Upper lobe of right lung (tissue), 1 donor: ENCODE measurements at places on chromosomes 12 and 14. TPM values are rescaled to one million over a fixed set of nuclear protein-coding genes. Genes with fewer than 3 reads are reported as not detected.
A peak's percentile ranks its signal among the peaks of the same experiment; 100 is the strongest.

GRCh38 chr12:24562771-24563431, 386.0 kb downstream of the BCAT1 start:
- H3K36me3 ChIP-seq = no peaks in the 10 kb centered on the region
- H3K4me1 ChIP-seq = peaks cover 13% of the 10 kb centered on the region
- peak overlapping the region; percentile 76 for H3K4me3 ChIP-seq
- peak overlapping the region; percentile 75 for H3K27ac ChIP-seq
- H3K27me3 ChIP-seq = peaks cover 18% of the 10 kb centered on the region

DNA sequence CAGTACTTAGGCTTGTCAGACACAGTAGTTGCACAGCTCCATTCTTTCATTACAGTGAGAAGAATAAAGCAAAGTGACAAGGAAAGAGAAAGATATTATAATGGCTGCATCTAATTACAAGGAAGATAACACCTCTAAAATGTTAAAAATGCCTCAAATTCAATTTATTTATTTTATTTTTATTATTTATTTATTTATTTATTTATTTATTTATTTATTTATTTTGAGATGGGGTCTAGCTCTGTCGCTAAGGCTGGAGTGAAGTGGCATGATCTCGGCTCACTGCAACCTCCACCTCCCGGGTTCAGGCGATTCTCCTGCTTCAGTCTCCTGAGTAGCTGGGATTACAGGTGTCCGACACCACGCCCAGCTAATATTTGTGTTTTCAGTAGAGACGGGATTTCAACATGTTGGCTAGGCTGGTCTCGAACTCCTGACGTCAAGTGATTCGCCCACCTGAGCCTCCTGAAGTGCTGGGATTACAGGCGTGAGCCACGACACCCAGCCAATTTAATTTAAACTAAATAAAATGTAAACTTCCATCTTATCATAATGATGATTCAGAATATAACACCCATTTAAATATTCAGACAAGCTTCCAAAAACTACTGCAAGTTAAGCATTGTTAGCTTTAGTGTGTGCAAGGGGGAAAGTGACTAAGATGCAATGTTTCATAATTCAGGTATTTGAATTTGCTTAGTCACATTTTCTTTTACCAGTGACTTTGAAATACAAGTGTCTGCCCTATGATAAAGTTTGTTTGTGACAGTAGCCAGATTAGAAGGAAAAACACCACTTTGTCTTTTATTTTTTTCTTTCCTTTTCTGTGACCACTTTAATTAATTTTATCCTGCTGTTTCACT, 2.4 kb upstream of the CFAP54 start:
- H3K27me3 ChIP-seq = no peaks in the 10 kb centered on the region
- no peak for DNase-seq
- no peak overlapping the region for H3K4me3 ChIP-seq
- peaks cover 8% of the 10 kb centered on the region for H3K4me1 ChIP-seq
- no peak overlapping the region for H3K27ac ChIP-seq

DNA sequence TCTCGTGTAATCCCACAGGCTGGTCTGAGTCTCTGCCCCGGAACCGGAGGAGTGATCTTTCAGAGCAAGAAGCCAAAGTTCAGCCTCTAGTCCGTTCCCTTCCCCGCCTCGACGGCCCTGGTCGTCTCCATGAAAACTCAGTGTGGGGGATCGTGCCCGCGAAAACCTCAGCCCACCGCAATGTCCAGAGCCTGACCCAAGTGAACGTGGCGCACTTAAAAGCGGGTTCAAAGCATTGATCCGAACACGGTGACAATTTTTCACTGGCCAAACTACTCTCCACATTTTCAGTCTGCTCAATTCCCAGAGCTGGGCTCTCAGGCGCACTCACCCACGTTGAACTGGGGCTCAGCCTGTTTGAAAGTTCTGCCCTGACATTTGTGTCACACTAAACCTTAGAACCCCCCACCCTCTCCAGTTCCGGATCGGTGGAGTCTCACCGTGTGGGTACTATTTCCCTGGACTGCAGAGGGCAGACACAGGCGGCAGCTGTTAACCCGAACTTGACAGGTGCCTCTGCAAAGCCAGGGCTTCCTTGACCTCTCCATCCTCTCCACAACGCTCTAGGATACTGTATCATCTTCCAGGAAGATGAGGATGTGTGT, 886 bp upstream of the PRICKLE1 start:
- H3K4me3 ChIP-seq = peak overlapping the region; percentile 82
- peaks cover 10% of the 10 kb centered on the region for H3K27me3 ChIP-seq
- H3K4me1 ChIP-seq = peaks cover 25% of the 10 kb centered on the region
- H3K36me3 ChIP-seq = no peaks in the 10 kb centered on the region
- no peak overlapping the region for H3K27ac ChIP-seq
- no peak for DNase-seq

PDE3A gene
- 8.4 TPM for total RNA-seq

DNA sequence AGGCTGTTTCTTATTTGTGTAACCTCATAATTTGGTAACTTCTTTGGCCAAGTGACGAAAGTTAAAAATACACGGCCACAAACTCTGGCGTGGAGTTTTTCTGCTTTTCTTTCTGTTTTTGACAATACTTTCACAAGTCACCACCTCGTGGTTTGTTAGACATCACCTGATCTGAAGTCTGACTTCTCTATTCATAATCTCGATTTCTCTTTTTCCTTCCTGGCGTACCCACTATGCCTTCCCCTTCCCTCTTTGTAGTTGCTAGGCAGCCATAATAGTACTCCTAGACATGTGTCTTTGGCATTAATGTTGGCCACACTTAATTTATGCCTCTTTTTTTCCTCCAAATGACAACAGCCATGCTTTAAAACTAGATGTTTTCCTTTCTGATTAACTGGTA, 97.6 kb downstream of the POLR3B start:
- H3K4me3 ChIP-seq = no peak overlapping the region
- no peak for DNase-seq
- H3K27ac ChIP-seq = no peak overlapping the region
- H3K36me3 ChIP-seq = peaks cover 26% of the 10 kb centered on the region

DNA sequence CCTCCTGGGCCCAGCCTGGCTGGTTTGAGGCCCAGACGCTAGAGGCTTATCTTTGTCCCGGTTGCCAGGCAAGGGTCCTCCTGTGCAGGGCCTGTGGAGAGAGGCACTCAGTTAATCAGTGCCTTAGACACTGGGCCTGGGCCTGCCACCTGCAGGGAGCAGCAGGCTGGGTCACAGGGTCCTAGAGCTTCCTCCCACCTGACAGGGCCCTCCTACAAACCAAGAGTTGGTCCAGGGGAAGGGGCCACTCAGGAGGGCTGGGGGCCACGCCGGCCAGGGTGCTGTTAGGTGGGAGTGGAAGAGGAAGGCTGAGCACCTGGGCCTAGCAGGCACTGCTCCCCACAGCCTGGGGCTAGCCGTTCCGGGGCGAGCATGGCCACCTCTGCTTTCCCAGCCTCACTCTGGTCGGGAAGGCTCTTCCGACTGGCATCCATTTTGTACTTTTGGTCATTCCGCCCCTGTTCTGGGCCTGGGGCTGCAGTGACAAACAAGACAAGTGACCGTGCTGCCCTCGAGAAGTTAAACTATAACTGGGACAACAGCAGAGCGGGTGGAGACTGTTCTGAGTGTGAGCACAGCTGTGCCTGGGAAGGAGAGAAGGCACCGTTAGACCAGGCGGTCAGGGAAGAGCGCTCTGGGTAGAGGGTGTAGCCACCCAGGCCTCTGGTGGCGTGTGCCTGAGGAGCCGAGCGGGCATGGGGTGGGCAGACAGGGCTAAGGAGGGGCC, 27.2 kb downstream of the FBRSL1 start:
- no peaks in the 10 kb centered on the region for H3K36me3 ChIP-seq
- H3K4me3 ChIP-seq = no peak overlapping the region
- no peak overlapping the region for H3K27ac ChIP-seq
- H3K4me1 ChIP-seq = no peaks in the 10 kb centered on the region
- no peak for DNase-seq

DNA sequence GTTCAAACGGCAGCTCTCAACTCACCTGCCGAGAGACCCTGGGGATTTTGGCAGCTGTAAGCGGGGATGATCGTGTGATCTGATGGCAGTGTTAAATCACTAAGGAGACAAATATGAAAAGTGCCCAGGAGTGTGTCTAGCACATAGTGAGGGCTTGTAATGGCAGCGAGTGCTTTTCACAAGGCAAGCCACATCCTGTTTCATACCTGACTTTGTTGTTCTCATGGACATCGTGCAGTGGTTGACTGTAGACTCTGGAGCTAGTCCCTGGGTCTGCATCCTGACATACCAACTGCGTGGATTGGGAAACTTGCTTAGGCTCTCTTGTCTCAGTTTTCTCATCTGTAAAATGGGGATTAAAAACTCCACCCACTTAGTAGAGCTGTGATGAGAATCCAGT, 148.5 kb downstream of the VRK1 start:
- no peaks in the 10 kb centered on the region for H3K27me3 ChIP-seq
- H3K27ac ChIP-seq = no peak overlapping the region
- H3K4me3 ChIP-seq = no peak overlapping the region

CLEC4C gene
- total RNA-seq = not detected

- H3K4me3 ChIP-seq = no peak overlapping the region
- H3K36me3 ChIP-seq = no peaks in the 10 kb centered on the region
- H3K27ac ChIP-seq = no peak overlapping the region
- no peaks in the 10 kb centered on the region for H3K4me1 ChIP-seq
Measured at GRCh38 chr12:114783089-114783618, 99.2 kb upstream of the TBX3 start.

GRCh38 chr14:37311252-37311651, 113.5 kb downstream of the MIPOL1 start:
- no peaks in the 10 kb centered on the region for H3K4me1 ChIP-seq
- no peaks in the 10 kb centered on the region for H3K36me3 ChIP-seq
- H3K27me3 ChIP-seq = no peaks in the 10 kb centered on the region
- H3K27ac ChIP-seq = no peak overlapping the region
- DNase-seq = no peak

GRCh38 chr12:128724468-128725046, 99.2 kb downstream of the SLC15A4 start:
- H3K27me3 ChIP-seq = no peaks in the 10 kb centered on the region
- H3K27ac ChIP-seq = no peak overlapping the region
- no peak for DNase-seq
- H3K4me1 ChIP-seq = no peaks in the 10 kb centered on the region
- no peaks in the 10 kb centered on the region for H3K36me3 ChIP-seq
- no peak overlapping the region for H3K4me3 ChIP-seq

DNA sequence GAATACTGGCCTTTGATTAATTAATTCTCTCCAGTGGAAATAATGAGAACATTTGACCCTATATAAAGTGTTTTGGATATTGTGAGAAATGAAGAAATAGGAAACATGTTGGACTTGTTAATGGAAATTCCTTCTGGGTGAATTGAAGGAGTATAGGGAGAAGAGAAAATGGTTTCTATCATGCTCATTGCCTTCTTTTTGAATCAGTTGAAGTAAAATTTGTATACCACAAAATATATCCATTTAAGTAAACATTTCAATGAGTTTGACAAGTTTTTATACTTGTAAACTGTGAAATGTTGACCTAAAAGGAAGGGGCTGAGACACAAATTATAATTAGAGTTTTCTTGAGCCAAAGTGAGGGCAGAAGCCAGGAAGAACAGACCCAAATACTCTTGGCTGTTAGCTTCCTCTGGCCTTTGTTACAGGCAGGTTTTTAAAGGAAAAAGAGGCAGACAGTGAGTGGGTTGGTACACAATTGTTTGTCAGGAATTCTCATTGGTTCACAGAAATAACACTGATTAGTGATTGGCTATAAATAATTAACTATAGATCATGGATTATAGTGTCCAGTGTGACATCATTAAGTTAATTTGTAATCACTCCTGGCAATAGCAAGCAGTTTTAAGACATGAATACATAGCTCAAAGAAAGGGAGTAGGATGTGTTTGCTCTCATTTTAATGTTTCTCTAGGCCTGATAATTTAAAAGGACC, 826 bp downstream of the ZNF705A start:
- DNase-seq = no peak
- peaks cover 8% of the 10 kb centered on the region for H3K4me1 ChIP-seq
- H3K27ac ChIP-seq = peak overlapping the region; percentile 59
- H3K27me3 ChIP-seq = no peaks in the 10 kb centered on the region
- no peak overlapping the region for H3K4me3 ChIP-seq
- H3K36me3 ChIP-seq = no peaks in the 10 kb centered on the region

ATN1 gene
- total RNA-seq = 149 TPM

GRCh38 chr12:53343449-53343848, 7.3 kb upstream of the SP7 start:
- H3K27me3 ChIP-seq = peaks cover 7% of the 10 kb centered on the region
- no peak for DNase-seq
- no peak overlapping the region for H3K4me3 ChIP-seq
- peaks cover 12% of the 10 kb centered on the region for H3K4me1 ChIP-seq

GRCh38 chr14:100187247-100187833, 27.9 kb upstream of the DEGS2 start:
- H3K27ac ChIP-seq = no peak overlapping the region
- H3K27me3 ChIP-seq = no peaks in the 10 kb centered on the region
- no peaks in the 10 kb centered on the region for H3K36me3 ChIP-seq

GRIP1 gene
- 5.2 TPM for total RNA-seq

- H3K27me3 ChIP-seq = no peaks in the 10 kb centered on the region
- no peaks in the 10 kb centered on the region for H3K4me1 ChIP-seq
- H3K4me3 ChIP-seq = no peak overlapping the region
- no peak for DNase-seq
- no peak overlapping the region for H3K27ac ChIP-seq
Measured at GRCh38 chr12:18823461-18823860, 85.5 kb downstream of the CAPZA3 start.

DNA sequence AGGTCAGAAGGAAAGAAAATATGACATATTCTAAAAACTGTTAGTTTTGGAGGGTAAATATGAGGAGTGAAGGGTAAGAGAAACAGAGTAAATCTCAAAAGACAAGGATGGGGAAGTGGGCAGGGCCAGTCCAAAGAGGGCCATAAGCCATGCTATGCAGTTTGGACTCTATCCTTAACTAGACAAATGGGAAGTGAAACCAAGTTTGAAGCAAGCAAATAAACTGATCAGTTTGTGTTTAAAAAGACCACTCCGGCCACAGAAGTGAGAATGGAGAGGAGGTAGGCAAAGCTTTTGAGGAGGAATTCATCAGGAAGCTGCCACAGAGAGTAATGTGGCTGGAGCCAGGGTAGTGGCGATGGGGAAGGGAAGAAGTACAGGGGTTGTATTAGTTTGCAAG, 37.5 kb upstream of the DAAM1 start:
- H3K36me3 ChIP-seq = no peaks in the 10 kb centered on the region
- no peak overlapping the region for H3K27ac ChIP-seq
- DNase-seq = no peak
- no peaks in the 10 kb centered on the region for H3K4me1 ChIP-seq
- H3K27me3 ChIP-seq = no peaks in the 10 kb centered on the region
- H3K4me3 ChIP-seq = no peak overlapping the region

DNA sequence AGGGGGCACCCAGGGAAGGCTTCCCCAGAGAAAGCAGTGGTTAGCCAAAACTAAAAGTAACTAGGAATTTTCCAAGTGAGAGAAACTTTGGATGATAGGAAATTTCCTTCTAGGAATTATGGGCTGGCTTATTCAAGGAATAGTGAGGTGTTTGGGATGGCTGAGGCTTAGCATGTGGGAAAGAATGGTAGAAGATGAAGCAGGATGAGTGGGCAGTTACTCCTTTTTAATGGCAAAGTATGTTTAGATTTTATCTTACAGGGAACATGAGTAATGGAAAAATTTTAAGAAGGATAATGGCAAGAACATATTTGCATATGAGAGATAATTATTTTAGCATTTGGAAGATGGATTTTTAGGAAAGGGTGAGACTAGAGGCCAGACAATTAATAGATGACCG, 197.6 kb downstream of the SLC38A4 start:
- H3K4me3 ChIP-seq = no peak overlapping the region
- no peaks in the 10 kb centered on the region for H3K36me3 ChIP-seq
- H3K4me1 ChIP-seq = no peaks in the 10 kb centered on the region
